Stimulated activated CD8-positive, alpha-beta memory T cell treated with anti-CD3 and anti-CD28 coated beads, Interleukin-4, amount 100 ng/mL, for 1 hour (primary cell): ENCODE measurements at places on chromosomes 12 and 14.

- DNase-seq, result no peak
These were observed 1025.7 kb upstream of the TMEM132C start for GRCh38 chr12:127241072-127241817.

DNA sequence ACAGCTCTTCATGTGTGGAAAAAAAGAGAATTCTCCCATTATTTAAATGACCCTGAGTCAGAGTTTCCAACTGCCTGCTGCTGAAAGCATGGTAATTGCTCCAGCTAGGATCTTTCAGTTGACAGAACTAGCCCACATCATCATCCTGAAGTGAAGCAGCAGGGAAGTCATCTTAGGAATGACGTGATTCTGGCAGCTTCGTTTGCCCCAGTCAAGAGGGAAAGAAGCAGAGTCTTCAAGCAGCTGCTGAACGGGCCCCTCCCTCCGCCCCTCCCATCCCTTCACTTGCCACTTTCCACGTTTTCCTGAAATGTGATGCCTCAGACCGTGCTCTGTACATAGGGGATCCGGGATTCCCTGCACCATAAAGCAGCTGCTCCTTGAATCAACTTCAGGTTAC lies 455.0 kb upstream of the TMEM132C start:
- DNase-seq, result no peak

DNA sequence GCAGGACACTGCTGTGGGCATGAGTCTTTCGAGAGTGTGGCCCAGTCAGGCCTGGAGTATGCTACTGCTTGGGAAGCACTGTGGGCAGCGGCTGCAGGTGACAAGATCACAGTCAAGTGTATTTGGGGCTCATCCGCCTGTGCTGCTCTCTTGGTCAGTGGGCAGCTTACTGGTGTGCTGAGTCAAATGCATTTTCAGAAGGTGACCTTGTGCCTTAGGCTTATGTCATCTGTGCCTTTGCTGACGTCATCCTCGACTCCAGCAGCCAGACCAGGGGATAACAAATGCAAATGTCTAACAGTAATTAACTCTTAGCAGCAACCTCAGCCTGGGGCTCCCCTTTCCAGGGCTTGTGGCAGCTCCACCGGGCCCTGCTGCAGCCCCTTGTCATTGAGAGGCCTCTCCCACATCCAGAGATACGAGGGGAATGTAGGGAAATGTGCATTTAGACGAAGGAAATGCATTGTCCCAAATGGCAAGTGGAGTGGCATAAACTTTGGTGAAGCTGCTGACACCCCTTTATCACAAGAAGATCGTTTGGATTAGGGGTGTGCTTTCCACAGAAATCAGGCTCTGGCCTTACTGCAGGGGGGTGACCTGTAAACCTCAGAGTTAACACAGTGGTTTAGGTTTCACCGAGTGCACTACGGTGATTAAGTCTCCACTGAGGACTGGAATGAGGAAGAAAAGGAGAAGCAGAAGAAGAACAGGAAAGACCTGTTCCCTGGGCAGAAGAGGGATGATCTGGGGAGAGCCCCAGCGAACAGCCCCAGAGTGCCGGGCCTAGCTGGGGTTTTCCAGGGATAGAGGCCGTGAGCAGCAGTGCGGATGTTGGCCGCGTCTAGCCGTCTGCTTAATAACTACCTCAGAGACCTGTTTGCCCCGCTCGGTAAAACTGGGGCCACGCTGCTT lies 39.7 kb downstream of the PSMA6 start:
- DNase-seq, result no peak

- no peak for DNase-seq
These were observed 28.8 kb downstream of the TPCN1 start for GRCh38 chr12:113250045-113250444.

DNA sequence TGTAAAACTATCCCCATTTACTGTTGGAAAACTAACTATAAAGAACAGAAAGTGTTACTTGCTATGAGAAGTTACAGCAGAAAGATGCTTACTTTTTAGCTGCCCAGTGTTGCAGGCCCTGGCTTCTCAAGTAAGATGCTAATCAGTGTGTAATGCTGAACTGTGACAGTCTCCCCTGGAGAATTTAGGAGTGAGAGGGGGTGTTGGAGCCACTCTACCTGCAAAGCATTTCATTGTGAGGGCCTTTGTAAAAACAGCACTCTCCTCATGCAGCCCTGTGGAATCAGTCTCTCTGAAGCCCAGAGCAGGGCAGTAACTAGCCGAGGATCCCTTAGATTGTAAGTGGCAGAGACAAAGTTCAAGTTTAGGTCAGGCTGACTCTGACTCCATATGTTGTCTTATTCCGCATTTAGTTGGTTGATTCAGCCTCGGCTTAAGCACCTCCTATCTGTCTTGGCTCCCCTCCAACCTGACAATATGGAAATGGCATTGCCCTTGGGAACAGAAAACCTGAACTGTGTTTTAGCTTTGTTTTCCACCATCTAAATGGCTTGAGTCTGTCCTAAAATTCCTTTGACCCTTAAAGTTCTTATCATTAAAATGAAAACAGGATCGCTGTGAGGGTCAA lies 141.3 kb downstream of the PRKCH start:
- no peak for DNase-seq

DNA sequence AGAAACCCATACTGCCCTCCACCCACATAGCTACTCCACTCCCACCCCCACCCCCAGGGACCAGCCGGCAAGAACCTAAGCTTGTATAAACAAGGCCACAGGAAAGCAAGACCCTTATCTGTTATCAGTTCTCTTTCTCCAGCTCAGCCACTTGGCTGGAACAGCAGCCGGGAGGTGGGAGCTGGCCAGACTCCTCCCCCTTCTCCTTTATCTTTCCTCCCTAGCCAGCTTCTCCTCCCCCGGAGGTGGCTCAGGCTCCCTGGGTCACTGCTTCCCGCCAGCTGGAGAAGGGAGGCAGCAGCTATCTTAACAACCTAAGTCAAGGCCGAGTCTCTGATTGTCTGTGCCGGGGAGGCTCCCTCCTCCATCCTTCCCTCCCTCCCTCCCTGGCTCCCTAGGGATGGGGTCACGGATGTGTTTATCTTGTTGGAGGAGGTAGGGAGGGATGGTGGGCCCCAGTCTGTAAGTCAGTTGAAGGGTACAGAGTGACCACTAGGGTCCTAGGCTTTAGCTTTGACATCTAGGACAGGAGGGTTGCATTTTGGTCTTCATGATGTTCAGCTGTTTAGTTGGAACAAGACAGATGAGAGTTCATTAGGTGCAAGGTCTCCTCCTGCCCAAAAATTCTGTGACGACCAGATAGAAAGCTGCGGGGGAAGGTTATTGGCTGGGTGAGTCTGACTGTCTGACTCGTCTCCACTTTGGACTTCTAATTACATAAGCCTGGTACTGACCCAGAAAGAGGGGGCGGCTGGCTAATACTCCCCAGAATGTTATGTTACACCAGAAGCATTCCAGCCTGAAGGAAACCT lies 29.7 kb downstream of the ZFP36L1 start:
- DNase-seq, result no peak

DNA sequence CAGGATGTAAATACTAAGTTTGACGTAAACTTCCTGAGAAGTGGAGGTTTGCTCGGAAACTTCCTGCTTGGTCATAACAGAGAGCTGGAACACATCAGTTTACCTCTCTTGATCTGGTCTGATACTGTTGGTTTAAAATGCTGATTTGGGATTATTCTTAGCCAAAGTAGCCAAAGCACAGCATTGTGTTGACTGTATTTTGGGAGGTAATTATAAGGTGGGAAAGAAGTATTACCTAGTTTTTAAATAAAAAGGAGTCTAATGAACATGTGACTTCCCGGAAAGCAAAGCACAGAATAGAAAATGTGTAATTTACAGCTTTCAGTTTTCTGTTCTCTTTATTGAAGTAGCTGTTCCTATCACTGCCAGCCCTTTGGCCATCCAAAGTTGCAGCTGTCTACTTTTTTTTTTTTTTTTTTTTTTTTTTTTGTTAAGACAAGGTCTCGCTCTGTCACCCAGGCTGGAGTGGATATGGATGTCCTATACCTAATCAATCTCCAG lies 52.2 kb upstream of the SRP54 start:
- DNase-seq, result no peak

DNA sequence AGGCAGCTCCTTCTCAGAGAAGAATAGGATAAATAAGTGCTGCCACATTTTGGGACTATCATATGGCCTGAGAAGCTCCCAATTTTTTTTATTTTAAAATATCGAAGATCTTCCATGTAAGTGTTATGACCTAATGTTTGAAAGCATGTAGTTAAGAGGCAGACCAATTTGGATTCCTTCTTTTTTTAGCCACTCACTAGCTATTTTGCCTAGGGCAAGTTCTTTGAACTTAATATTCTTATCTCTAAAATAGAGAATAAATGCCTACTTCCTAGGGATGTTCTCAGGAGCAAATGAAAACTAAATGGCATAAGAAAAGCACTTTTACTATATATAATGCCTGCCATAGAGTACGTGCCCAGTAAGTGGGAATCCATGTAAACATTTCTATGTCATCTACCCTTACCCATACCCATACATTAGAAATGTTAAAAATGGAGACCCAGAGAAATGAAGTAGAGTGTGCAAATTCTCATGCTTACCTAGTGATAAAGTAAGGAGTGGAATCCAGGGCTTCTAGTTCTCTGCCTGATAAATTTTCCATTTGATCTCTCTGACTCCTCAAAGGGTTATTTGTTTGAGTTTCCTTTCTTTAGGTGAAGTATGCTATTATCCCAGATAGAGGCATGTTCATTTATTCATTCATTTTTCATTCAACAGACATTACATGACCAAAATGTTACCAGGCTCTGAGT lies 148.3 kb downstream of the TGFB3 start:
- no peak for DNase-seq

DNA sequence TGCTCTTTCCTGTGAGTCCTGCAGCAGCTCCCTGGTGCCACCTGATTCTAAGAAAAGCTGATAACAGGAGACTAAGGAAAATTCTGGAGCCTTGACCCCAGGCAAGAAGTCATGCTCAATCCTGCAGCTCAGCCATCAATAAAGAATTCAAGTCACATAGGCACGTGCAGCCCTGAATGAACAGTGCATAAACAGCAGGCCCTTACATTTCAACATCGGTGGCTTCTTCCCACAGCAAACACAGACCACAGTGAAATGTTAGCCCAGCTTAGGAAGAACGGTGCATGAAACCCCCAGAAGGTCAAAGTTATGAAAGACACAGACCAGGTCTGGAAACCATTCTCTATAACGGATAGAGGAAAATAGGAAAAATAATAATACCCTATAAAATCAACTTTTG lies 10.5 kb downstream of the CINP start:
- no peak for DNase-seq

DNA sequence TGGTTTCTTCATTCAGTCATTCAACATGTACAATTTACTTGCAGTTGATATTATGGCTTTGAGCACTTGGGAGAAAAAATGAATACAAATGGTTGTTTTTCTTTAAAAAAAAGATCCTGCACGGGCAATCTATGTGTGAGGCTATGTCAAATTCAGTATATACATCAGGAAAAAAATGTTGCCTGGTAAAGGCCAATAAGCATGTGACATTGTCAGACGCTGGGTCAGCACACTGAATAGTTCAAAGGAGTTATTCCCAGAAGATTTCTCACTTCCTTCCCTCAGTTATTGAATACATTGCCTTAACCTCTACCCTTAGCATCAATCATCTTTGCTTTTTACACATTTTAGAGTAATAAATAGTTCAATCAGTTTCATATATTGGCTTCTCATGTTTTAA lies 319.2 kb downstream of the NUAK1 start:
- DNase-seq, result no peak

DNA sequence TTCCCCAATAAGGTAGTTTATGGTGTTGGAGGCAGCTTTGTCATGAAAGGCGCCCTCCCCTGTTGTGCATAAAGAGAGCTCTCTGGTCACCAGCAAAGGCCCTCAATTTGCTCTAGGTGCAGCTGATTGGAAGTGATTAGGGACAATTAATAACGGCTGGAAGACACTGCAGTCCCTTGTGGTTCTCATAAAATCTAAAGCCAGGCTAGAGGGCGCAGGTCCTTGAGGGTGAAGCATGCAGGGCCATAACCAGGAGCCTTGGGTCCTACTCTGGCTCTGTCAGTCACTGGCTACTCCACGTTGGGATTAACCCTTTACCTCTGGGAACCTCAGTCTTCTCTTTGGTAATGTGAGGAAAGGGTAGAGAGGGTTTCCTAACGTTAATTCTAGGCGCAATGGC lies 1.9 kb downstream of the DAAM1 start:
- DNase-seq, result no peak

DNA sequence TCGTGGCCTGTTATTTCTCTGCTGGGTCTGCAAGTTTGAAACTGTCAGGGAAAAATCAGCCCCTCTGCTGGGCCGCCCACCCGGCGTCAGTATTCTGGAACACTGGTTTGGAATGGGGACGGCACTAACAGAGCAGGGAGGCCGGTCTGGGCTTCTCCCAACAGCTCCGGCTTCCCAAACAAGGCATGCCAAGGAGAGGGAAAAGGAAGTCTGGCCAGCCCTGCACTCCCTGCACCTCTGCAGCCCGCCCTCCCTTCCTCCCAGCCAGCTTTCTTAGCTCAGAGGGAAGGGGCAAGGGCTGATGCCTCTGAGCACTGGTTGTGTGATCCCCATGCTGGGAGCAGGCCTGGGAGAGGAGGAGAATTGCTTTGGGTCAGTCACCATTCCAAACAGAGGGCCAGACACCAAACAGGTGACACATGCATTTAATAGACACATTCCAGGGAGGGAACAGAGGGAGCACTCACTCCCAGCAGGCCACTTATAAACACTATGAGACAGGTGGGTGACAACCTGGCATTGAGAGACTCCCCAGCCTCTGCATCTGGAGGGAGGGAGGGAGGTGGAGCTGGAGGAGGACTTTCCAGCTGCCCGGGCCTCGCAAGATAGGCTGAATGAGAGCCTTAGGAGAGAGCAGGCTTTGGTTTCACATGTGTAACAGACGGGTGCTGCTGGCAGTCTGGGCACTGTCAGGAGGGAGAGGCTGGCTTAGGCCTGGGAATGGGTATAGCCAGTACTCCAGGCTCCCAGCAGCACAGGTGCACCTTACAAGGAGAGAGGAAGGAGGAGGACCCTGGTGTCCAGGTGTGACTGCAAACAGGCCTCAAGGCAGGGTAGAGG lies 10.3 kb downstream of the KRT75 start:
- DNase-seq, result no peak

DNA sequence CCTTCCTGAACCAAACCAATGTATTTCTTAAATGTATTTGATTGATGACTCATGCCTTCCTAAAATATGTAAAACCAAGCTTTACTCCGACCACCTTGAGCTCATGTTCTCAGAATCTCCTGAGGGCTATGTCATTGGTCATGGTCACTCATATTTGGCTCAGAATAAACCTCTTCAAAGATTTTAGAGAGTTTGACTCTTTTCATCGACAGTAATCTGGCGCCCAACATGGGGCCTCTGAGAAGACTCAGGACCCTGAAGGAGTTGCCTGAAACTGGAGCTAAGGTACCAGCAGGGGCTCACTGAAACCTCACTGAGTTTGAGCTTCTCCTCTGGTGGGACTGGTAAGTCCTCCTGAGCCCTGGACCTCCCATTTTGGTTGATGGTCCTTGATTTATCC lies 17.2 kb upstream of the PSMC1 start:
- DNase-seq, result no peak

GRCh38 chr14:27315947-27316346 lies 718.1 kb upstream of the NOVA1 start:
- no peak for DNase-seq

- no peak for DNase-seq
These were observed 56.5 kb upstream of the PPFIA2 start for GRCh38 chr12:81815611-81816010.
